ENCODE measurements at places on chromosomes 16 and 17. TPM values are rescaled to one million over a fixed set of nuclear protein-coding genes. Genes with fewer than 3 reads are reported as not detected.
A peak's percentile ranks its signal among the peaks of the same experiment; 100 is the strongest.

DNA sequence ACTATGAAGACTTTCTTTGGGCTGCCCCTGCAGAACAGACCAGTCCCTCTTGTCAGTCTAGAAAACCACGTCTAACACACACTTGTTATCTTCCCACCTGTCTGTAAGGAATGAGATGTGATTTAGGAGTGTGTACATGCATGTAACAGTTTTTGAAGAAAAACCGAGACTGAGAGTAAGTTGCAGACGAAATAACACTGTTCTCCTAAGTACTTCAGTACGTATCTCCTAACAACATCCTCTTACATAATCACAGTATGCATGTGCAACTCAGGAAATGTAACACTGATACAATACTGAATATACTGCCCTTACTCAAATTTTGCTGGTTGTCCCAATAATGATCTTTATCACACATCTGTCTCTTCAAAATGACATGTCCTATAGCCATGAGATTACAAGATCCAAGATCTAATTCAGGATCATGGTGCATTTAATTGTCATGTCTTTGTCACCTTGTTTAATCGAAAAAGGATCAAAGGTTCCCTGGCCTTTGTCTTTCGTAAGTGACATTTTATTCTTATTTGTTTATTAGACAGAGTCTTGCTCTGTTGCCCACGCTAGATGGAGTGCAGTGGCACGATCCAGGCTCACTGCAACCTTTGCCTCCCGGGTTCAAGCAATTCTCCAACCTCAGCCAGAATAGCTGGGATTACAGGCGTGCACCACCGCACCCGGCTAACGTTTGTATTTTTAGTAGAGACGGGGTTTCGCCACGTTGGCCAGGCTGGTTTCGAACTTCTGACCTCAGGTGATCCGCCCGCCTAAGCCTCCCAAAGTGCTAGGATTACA, 25.6 kb downstream of the CREBBP start:
- no peak for DNase-seq

The PRAC2 gene
- not detected for total RNA-seq

GRCh38 chr16:84449156-84450140, 55.0 kb downstream of the MEAK7 start:
- peak; percentile 81 for DNase-seq

DNA sequence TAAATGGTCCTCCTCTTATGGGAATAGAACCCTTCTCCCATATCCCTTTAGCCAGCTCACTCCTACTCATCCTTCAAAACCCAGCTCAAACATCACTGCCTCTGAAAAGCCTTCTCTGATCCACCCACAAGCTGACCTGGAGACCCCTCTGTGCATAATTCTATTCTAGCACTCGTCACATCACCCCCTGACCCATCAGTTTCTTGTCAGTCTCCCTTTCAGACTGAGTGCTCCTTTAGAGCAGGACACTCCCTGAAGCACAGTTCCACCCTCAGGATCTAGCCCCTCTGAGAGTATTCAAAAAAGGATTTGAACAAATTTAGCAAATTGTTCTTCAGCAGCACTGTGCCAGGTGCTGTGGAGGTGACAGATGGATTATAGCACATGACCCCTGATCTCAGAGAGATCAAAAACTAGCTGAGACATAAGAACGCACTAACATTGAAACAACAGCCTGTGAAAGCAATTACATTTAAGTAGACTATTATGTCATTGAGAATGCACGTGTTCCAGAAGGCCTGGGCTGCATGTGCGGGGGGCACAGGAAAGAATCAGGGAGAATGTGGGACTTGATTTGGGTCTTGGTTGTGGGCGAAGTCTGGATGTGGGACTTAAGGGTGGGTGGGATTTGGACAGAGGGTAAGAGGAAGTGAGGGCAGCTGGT, 43.5 kb downstream of the MRPS23 start:
- no peak for DNase-seq

DNA sequence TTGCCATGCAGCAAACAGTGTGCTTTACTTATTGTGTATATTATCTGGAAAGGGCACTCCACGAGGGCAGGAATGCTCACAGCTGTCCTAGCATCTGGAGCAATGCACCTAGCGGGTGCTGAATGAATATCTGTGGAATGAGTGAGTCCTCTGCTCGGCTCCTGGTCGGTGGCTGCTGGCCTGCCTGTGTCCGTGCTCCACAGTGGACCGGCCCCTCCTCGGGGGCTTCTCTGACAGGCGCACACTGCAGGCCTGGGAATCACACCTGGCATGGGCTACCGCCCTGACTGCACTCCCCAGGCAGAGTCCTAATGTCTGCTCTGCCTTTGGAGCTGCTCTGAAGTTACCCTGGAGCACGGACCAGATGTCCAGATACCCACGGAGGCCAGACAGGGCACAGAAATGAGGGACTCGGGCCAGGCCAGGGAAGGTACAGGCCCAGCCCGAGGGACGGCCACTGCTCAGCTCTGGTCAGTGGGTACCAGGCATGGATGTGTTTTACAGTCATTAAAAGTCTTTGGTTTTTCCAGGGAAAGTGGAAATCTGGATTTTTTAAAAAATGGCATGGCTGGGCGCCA, 21.1 kb upstream of the AKTIP start:
- DNase-seq: no peak

- no peak for DNase-seq
These were observed 137.9 kb downstream of the CDH11 start for GRCh38 chr16:64983963-64984362.

DNA sequence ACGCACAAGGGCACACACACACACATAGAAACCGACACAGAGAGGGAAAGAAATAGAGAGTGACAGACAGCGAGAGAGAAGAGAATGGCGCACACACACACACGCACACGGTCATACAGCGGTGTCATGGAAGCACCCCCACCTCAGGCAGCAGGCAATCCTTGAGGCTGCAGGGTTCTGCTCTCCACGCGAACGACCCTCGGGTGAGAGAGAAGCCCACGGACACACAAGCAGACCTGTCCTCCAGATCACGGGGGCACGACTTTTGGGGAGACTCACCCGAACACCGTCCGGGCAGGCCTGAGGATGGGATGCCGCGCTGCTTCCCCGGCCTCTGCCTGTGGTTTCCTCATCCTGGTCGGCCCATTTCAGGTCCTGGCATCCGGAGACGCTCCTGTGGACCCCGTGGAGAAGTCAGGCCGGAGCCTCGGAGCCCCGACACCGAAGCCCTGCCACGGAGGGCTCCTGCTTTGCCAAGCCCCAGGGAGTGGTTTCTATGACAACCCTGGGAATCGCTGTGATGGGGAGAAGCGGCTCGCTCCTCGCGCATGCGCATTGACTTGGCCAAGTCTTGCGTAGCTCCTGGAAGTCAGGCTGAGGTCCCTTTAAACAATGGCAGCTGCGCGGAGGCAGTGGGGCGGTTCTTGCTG, 118.2 kb upstream of the KCNJ18 start:
- DNase-seq: no peak

GRCh38 chr16:66603537-66604375, 748 bp upstream of the CMTM3 start:
- no peak for DNase-seq

GRCh38 chr16:1505073-1505844, 12.1 kb downstream of the TELO2 start:
- no peak for DNase-seq

Data from chondrocyte (in vitro differentiated cells).